ENCODE measurements at places on chromosomes 7 and 10.

DNA sequence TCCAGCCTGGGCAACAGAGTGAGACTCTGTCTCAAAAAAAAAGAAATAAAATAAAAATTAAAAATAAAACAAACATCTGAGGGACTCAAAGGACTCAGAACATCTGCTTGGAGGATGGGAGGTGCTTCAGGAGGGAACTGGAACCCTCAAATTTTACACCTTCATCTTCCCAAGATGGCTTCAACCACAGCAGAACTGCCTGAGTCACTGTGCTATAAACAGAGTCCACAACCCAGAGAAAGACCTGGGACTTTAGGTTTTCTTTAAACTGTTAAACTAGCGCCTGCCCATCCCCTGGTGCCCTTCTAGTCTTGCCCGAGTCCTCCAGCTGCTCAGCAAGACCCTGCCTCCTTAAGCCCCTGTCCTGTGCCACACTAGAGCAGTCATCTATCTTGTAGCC lies 40.8 kb downstream of the RGS10 start:
- DNase-seq = peak; percentile 34

DNA sequence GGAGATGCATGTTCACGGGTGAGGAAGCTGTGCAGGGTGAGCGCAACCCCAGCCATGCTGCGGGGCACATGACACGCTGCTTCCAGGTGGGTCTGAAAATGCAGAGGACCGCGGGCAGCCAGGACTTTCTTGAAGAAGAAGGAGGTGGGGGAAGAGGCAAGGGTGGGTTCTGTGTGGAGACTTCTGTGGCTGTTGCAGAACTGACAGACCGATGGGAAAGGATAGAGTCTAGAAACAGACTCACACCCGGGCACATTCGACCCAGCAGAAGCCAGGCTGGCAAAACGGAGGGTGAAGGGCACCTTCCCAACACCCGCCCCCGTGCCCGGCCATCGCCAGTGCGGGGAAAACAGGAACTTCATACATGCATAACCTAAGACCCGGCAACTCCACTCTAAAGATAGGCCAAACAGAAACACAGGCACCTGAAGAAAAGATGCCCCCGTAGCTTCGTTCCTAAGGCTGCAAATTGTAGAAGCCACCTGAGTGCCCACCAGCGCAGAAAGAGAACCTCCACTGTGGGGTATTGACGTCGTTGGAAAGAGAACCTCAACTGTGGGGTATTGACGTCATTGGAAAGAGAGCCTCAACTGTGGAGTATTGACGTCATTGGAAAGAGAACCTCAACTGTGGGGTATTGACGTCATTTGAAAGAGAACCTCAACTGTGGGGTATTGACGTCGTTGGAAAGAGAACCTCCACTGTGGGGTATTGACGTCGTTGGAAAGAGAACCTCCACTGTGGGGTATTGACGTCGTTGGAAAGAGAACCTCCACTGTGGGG lies 4.8 kb upstream of the KNDC1 start:
- no peak for DNase-seq

- no peak for DNase-seq
These were observed 28.1 kb upstream of the TRIM8 start for GRCh38 chr10:102616066-102616770.

GRCh38 chr10:32077896-32078485 lies 21.8 kb upstream of the KIF5B start:
- DNase-seq = no peak

- peak; percentile 76 for DNase-seq
These were observed 84.0 kb downstream of the GSAP start for GRCh38 chr7:77331938-77332695.

DNA sequence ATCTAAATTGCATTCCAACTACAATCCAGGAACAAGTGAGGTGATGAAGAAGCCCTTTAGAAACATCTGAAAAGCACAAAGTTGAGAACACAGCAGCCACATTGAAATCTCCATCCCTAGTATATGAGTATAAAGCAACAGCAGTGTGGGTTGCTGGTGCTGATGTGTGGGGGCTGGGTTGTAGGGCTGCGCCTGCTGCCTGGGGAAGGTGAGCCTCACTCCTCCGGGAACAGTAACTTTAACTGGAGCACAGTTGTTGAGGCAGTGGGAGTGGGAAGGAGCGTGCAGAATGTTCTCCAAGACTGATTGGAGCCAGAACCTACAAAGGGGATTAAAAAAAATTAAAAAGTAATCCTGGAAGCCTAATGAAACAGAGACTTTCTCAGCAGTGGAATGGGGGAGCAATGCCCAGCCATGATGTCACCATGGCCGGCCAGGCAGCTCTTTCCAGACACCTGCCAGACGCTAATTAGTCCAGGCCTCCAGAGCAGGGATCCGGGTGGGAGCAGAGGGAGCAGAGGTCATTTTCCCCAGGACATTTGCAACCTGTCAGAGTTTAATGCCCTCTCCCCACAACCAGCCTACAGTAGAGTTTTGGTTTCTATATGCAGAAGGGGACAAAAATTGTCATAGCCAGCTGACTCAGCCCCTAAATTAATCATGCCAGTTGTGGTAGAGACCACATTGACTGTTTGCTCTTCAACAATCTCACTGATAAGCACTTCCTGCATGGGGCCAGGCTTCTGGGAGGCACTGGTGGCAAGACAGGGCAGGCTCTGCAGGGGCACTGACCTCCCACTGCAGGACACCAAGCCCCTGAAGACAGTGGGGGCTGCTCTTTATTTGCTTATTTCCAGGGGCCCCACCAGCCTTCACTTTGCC lies 133.0 kb upstream of the ZNF32 start:
- peak; percentile 63 for DNase-seq

GRCh38 chr10:126732308-126732707 lies 61.8 kb upstream of the C10orf90 start:
- DNase-seq = no peak

DNA sequence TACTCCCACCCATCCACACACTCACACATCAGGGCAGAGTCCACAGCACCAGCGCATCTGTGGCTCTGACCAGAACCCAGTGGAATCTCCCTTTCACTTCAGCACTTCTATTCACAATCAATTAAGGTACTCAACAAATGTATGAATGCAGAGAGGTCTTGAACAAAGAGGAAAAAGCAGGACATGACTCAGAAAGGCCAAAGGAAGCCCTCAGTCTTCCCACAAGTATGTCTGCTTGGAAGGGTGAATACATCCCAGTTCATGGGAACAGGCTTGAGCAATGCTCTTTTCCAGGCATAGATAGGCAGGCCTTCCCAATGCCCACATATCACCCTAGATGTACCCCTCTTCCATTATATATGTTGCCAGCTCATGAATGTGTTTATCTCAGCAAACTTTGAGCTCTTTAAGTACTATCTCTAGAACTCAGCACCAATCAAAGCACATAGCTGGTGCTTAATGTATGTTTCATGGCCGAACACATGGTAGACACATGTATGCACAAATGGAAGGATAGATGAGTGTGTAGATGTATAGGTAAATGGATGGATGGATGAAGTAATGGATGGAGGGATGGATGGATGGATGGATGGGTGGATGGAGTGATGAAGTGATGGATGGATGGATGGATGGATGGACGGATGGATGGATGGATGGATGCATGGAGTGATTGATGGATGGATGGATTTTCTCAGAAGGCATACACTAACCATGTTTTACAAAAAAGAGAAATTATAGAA lies 507.6 kb downstream of the GRID1 start:
- no peak for DNase-seq
